C1 segment of cervical spinal cord (tissue), 14 donors: ENCODE measurements at places on chromosomes 6 and 20.

DNA sequence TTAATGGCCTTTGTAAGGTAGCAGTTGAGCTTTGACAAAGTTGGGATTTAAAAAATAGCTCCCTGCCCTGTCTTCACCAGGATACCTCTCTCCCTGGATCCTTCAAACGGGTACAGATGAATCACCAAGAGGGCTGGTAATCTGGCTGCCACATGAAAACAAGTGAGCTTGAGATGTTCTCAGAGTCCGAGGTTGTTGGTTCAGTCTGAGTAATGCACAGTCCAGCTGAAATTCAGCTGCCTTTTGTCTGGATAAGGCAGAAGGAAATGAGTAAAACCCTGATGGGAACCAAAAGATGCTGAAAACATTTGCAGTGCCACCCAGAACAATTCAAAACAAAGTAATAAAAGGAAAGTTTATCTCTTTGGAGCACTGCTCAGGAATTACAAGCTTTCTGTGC lies 86.8 kb downstream of the GJA1 start:
- no peak for DNase-seq

DNA sequence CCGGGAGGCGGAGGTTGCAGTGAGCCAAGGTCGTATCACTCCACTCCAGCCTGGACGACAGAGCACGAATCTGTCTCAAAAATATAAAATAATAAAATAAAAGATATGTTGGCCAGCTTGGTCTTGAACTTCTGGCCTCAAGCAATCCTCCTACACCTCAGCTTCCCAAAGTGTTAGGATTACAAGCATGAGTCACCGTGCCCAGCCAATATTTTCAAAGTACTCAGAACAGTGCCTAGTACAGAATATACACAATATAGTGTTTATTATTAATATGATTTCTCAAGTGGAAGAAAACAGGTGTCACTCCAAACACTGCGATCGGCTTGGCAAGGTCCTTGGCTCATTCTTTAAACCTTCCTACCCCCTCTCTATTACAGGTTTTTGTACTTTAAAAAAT lies 3.1 kb downstream of the FAM210B start:
- DNase-seq: no peak

- no peak for DNase-seq
These were observed 74.1 kb downstream of the LAMA4 start for GRCh38 chr6:112180095-112180820.

- DNase-seq: no peak
These were observed 242.9 kb downstream of the KHDRBS2 start for GRCh38 chr6:62043084-62043483.
